Stromal cell of bone marrow (primary cell): ENCODE measurements at places on chromosomes 4 and X.

DNA sequence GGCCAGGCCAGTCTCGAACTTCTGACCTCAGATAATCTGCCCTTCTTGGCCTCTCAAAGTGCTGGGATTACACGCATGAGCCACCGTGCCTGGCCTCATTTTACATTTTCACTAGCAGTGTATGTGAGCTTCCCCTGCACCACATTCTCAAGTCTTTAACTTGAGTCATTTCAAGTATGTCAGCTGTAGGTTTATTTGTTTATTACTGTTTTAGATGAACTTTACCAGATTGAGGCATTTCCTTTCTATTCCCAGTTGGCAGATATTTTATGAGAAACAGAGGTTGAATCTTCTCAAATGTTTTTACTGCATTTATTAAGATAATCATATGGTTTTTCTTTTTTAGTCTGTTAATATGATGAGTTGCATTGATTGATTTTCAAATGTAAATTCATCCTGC is 114.6 kb upstream of the SH3RF1 start:
- no peak for DNase-seq

- no peak for DNase-seq
Measured at GRCh38 chr4:144969821-144970220, 128.2 kb downstream of the ANAPC10 start.

DNA sequence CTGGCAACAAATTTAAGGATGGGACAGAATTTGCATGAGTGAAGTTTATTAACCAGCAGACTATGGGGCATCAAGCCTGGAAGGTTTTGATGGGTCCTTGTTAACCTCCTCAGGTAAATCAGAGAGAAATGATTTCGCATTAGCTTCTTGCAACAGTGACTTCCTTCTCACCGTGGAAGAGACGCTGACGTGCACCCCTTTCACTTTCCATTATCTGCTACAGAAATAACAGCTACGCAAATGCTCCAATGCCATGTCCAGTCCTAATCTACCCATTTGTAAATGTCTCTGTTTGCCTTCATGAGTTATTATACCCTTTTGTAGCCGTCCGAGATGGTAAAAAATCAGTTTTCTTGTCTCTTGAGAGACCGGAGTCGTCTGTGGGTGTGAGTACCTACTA is 100.3 kb downstream of the SLC34A2 start:
- no peak for DNase-seq

GRCh38 chr4:23355258-23355657 is 534.6 kb downstream of the PPARGC1A start:
- no peak for DNase-seq

DNA sequence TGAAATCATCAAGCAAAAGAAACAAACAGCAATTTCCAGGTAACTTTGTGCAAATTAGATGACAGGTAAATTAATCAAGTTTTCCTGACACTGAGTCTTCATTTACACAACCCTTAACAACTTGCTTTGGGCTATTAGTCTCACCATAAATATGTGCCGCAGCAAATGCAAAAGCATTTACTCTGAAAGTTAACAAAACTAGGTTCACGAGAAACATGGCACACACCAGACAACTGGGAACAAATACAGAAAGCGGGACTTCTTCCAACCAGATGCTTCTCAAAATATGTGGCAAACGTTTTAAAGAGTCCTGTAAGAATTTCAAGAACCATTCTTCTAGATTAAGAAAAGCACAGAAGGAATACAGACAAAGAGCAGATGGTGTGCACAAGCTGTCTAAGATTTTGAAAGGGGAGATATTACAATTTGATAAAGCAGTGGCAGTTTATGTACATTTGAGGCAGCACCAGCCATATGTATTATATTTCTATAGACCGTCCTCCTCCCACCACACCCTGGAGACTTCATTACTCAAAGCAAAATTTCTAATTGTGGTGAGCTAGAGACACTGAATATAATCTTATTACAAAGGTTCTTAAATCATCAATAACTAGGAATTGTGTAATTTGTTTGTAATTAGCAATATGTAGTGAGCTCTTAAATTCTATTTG is 192.5 kb upstream of the ADAMTS3 start:
- DNase-seq, result no peak
